ENCODE measurements at places on chromosomes 1 and 21.

DNA sequence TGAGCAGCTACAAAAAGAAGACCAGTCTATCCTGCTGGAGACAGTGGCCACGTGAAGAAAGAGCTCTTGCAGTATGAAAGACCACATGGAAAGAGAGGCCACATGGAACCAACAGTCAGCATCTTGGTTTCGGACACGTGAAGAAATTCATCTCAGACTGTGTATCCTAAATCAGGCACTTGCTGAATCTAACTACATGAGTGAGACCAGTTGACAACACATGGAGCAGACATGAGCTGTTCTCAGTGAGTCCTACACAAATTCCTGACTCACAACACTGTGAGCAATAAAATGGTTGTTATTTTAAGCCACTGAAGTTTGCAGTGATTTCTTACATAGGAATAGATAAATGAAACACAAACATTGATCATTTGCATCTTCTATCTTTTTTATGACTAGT, 2.4 kb upstream of the TAF1A start:
- DNase-seq, result no peak

GRCh38 chr1:20405893-20406604, 80.0 kb downstream of the CAMK2N1 start:
- no peak for DNase-seq

GRCh38 chr1:23526329-23527041, 4.5 kb downstream of the E2F2 start:
- no peak for DNase-seq

- no peak for DNase-seq
Measured at GRCh38 chr1:212035835-212036605, 472 bp downstream of the DTL start.

- no peak for DNase-seq
Measured at GRCh38 chr1:225338545-225338944, 89.3 kb downstream of the LBR start.

Measured in mucosa of gallbladder (tissue), 1 donor.